ENCODE measurements at places on chromosomes 11 and 22.
A peak's percentile ranks its signal among the peaks of the same experiment; 100 is the strongest.

GRCh38 chr22:31346255-31346732 lies at the start of gene PATZ1:
PATZ1 (minus strand) TSS chr22:31346346; CDS start chr22:31345602, 744 bp downstream.
- peak; percentile 79 for DNase-seq

- no peak for DNase-seq
Measured at GRCh38 chr22:49733631-49734030, 94.0 kb downstream of the BRD1 start.

GRCh38 chr11:100585728-100586127 lies 101.4 kb upstream of the ARHGAP42 start:
- DNase-seq, result no peak

- no peak for DNase-seq
Measured at GRCh38 chr11:86447763-86448480, 73.2 kb downstream of the CCDC81 start.

DNA sequence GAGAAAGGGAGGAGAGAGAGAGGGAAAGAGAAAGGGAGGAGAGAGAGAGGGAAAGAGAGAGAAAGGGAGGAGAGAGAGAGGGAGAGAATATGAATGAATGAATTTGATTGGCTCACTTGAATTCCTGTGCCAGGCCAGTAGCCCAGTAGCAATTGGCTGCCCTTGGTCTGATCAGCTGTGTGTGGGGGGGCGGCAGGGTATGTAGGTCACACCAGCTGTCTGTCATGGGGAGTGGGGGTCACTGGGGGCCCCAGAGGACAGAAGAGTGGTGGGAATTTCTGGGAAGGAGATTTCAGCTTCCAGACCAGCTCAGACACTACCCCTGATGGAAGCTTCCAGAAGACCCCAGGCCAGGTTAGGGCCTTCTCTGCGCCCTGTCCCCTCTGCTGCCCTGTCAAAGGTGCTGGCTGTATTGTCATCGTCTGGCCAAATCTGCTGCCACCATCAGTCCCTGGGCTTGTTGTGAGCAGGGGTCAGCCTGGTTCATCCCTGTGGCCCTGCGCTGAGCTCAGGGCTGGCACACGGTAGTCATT lies 21.1 kb downstream of the MPPED1 start:
- no peak for DNase-seq

GRCh38 chr22:28464127-28464526 lies 215.5 kb downstream of the TTC28 start:
- no peak for DNase-seq

DNA sequence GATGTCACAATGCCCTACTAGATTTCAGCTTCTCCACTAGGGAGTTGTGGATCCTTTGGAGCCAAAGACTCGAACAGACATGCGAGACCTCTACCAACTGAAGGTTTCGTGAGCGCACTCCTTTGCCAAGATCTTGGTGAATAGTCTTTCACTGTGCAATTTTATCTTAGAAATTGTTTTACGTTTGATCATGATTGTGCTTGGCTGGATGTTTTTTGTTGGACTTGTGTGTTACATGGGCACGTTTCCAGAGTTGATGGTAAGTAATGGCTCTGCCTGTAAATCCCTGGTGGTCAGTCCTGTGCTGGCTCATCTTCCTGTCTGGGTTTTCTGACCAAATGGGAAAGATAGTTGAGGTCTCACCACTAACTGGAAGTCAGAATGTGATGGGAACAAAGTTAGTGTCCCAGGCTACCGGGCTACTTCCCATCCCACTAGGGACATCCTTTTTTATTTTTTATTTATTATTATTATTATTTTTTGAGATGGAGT lies at the start of gene MISFA:
Gene MISFA (plus strand): TSS at position 51 of the 492 bp plus-strand sequence. CDS start 140 bp downstream, at position 191.
- DNase-seq, result no peak

GRCh38 chr11:123616505-123617198 lies 37.8 kb downstream of the SCN3B start:
- no peak for DNase-seq

DNA sequence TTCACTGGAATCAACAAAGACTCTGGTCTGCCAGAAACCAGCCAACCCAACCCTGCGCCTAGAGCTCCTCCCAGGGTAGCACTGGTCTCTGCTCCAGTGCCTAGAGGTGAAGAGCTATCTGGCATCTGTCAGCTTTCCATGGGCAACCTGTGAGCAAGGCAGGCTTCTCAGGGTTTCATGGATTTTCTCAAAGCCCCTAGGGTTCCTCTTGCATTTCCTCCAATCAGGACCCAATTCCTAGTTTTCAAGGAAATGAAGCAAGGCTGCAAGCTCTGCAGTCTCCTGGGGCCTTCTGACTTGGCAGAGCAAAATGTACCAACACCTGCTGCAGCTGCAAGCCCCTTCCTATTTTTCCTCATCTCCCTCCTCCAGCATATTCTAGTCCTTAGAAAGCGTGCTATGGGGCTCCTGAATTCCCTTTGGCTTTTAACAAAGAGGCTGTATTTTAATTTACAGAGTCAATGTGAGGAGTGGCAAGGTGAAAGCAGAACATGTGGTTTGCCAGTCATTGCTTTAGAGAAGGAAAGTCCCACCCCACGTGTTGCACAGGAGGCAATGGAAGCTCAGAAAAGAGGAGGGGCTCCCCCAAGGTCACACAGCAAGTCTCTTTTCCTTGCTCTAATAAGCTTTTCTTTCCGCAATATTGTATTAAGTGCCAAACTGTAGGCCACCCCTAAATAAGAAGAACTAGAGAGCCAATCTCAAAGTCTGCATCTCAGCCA lies 33.0 kb upstream of the RIC3 start:
- no peak for DNase-seq

GRCh38 chr11:34346551-34346950 lies 11.3 kb downstream of the ABTB2 start:
- no peak for DNase-seq

- no peak for DNase-seq
Measured at GRCh38 chr11:8658321-8659057, 24.0 kb downstream of the TRIM66 start.

DNA sequence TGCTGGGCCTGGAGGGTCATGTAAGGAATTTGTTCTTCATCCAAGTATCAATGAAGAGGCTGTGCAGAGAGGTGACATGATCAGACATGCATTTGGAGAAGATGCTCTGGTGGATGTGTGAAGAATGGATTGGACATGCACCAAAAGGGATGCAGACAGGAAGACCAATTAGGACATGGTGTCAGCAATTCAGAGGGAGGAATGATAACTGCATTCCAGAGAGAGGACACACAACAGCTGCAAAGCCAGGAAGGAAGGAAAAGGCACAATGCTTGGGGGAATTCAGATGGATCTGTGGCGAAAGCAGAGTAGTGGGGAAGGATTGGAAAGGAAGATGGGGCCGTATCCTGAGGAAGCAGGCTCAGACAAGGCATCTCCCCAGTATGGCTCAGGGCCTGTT lies 5.2 kb upstream of the ARRB1 start:
- DNase-seq, result no peak
